Activated T-cell treated with anti-CD3 and anti-CD28 coated beads for 1 hour (primary cell): ENCODE measurements at places on chromosomes 4 and X.

- DNase-seq, result no peak
Measured at GRCh38 chr4:120761070-120761469, 161.5 kb downstream of the PRDM5 start.

DNA sequence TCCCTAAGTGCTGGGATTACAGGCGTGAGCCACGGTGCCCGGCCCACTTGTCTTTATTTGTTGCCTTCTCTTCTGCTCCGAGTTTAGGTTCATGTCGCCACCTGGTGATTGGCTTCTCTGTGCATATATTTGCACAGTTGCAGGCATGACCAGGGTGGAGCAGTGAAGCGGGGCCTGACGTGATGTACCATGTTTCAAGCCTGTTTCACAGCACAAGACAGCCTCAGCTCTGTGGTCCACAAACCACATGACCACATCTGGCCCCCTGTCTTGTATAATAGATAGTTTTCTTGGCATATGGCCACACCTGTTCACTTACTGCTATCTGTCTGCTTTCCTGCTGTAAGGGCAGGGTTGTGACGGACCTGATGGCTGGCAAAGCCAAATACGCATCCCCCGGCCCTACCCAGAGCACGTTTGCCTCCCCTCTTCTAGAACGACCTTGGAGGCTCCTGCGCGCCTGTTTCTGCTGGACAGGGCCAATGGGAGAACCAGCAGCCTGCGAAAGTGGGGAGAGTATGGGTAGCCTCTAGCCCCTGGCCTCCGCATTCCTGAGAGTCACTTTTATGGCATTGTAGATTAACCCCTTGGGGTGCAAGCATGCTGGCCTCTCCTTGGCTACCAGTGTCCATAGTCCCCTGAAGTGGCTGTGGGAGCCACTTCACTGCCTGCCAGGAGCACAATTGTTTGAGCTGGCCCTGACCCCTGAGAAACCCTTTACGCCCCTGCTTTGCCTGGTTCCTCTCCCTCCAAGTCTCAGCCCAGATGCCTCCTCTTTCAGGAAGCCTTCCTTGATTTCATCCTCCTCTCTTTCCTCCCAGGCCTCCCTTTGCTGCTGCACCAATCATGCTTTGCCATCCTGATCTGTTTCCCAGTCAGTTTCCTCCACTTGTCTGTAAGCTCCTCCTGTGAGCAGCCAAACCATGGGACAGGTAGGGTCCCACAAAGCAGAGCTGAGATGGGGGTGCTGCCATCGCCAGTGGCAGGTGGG lies 6.0 kb upstream of the SH3TC1 start:
- no peak for DNase-seq

GRCh38 chr4:111618908-111619307 lies 526.3 kb upstream of the FAM241A start:
- no peak for DNase-seq

- no peak for DNase-seq
Measured at GRCh38 chrX:134746410-134746785, 88.1 kb upstream of the PLAC1 start.

DNA sequence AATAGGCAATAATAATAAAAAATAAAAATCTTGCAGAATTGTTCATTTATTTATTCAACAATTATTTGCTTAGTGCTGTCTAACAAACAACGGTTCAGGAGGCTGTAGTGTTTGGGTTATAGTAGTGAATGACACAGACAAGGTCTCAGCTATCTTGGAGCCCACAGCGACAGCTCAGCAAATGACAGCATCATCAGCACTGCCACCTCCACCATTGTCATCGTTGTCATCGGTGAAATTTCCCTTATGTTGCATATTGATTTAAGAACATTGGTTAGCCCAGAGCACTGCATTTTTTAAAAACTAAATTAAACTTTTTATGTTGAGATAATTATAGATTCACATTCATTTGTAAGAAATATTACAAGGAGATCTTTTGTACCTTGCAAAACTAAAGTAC lies 79.9 kb downstream of the TRAPPC11 start:
- no peak for DNase-seq

DNA sequence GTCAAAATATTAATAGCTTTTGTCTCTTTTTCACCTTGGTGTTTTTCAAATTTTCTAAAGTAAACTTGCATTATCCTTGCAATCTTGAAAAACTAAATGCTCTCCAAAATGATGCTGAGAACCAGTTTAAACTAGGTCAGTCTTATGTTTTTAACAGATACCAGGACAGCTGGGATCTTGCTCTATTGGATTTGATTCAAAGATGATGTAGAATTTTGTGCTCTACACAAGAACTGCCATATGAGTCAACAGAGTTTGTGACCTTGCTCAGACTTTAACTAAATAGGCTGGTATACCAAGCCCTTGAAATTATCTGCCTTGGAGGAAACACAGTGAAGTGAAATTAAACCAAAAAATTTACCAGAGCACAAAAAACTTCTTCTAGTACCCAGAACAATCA lies 991.1 kb downstream of the STPG2 start:
- no peak for DNase-seq

DNA sequence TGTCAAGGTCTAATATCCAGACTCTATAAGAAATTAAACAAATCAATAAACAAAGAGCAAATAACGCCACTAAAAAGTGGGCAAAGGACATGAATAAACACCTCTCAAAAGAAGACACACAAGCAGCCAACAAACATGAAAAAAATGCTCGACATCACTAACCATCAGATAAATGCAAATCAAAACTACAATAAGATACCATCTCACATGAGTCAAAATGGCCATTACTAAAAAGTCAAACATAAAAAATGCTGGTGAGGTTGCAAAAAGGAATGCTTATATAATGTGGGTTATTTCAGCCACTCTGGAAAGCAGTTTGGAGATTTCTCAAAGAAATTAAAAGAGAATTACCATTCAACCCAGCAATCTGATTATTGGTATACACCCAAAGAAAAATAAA lies 481.1 kb downstream of the STPG2 start:
- no peak for DNase-seq

DNA sequence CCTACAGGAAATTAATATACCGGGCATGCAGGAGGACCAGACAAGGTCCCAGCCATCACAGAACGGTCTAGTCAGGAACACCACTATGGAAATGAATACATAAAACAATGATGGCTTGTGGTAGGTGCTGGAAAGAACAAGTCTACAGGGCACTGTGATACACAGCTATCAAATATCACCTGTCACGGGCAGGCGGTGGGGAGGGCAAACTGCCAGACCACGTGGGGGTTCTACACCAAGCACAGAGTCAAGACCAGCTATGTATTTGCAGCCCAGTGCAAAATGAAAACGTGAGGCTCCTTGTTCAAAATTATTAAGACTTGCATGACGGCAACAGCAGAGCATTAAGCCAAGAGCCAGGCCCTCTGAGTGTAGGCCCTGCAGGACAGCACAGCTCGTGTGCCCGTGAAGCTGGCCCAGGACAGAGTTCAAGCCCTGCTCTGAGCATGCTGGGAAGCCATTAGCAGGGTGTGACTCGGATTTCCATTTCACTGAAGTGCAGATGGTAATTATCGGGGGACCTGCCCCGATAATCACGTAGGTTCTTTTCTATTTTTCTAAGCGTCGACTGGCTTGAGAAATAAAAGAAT lies 83.6 kb downstream of the JAKMIP1 start:
- no peak for DNase-seq

- no peak for DNase-seq
Measured at GRCh38 chr4:73505567-73505966, 24.0 kb downstream of the AFM start.

DNA sequence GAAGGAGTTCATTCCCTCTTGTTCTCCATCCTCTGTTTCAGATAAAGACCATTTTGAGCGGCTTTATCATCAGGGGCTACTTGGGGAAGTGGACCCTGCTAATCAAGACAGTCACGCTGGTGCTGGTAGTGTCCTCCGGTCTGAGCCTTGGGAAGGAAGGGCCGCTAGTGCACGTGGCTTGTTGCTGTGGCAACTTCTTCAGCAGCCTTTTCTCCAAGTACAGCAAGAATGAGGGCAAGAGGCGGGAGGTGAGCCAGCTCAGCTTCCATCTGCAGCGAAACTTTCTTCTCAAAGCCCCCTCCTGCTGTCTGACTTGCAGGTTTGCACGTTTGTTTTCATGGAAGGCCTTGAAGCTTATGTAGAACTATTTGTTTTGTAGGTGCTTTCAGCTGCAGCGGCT lies 49.5 kb downstream of the CLCN4 start:
- DNase-seq, result no peak

DNA sequence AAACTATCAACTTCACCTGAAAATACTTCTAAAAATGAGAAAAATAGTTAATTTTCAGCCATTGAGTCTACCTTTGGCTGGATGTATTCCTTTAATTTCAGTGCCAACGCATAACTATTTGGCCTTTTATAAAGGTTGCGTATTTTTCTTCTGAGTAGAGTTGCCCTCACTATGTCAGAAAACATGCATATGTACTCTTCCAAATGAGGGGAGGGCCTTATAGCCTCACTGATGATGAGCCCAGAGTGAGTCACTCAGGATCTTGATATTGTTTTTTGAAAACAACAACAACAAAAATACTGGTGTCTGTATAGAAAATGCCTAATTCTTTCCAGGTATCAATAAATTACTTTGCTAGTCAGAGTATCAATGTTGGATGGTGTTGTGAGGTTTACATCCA lies 349.3 kb downstream of the FBXO8 start:
- no peak for DNase-seq

GRCh38 chr4:183499801-183500200 lies 5.1 kb upstream of the ING2 start:
- DNase-seq, result no peak

DNA sequence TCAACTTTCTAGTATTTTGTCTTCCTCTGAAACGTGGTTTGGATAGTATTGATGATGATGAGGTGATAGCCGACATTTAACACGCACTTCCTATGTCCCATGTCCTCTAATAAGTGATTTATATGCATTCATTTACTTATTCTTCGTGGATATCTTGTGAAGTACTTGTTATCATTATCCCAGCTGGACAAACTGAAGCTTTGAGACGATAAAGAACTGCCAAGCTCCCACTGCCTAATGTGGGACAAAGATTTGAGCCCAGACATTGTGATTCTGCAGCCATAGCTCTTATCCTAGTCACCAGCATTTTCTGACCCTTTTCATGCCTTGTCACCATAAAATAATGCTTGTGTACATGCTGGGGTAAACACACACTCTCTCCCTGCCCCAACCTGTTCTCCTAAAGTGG lies 92.5 kb downstream of the RAPGEF2 start:
- DNase-seq, result no peak

DNA sequence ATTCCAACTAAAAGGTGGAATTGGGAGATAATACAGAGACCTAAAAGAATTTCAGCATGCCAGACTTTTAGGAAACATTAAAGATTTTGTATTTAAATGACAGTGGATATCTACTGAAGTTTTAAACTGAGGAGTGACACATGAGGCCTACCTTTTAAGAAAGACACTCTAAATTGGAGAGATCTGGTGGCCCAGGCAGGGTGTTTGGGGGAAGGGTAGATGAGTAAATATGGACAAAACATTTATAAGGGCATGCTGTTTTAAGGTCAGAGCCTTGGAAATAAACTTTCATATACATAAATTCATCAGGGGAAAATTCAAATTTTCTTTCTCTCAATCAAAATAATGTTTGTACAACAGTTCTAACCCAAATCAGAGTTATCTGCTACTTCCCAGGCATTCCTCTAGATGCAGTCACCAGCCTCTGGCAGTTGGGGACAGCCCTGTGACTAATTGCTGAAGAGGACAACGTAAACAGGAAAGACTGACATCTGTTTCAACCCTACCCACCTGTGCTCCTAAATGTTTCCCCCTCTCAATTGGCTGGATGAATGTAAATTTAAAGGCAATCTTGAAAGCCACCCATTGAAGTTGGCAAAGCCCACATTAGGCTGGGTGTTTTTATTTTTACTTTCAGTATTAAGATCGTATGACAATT lies 1646.9 kb upstream of the ADGRL3 start:
- no peak for DNase-seq

GRCh38 chr4:147339100-147339499 lies 141.8 kb upstream of the EDNRA start:
- no peak for DNase-seq

GRCh38 chr4:7199771-7200441 lies 7.6 kb downstream of the SORCS2 start:
- no peak for DNase-seq

DNA sequence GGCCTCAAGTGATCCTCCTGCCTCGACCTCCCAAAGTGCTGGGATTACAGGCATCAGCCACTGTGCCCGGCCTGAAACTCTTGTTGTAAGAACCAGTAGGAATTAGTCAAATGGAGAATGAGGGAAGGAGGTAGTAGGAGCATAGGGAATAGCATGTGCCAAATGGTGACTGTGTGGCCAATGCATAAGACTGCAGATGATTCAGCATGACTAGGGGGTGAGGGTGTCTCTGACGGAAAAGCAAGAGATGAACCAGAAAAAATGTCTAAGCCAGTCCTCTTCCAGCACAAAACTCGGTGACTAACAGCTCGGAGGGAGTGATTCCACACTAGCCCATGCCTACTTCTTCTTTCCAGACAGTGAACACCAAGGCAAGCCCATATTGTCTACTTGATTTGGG lies 58.2 kb upstream of the DUSP21 start:
- no peak for DNase-seq

DNA sequence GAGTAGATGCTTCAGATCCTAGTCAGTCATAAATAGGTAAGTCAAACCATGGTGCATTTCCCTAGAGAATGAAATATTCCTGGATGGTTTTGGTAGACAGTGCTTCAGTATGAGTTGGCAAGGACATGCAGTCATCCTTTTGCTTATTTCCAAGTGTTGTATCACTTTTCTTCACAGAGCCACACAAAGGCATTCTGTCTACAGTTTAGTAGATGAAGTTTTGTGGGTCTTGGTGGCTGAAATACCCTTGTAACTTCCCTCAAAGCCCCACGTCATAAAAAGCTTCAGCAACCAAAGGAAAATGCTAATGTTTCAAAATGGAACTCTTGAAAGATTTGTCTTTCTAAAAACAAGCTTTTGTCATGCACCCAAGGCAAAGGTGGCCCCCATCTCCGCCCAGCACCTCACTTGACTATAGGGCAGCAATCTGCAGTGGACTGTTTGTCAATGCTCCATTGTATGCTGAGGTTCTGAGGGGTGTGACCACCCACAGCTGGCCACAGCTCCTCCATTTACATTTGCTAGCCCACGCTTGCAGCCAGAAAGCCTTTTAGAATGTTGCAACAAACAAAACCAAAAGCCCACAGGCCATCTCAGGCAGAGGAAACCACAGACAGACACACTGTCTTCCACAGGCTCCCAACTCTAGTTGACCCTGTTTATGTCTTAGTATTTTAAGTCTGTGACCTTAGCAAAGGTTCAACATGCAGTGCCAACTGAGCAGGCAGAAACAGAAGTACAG lies 87.1 kb upstream of the FAM9C start:
- DNase-seq, result no peak

DNA sequence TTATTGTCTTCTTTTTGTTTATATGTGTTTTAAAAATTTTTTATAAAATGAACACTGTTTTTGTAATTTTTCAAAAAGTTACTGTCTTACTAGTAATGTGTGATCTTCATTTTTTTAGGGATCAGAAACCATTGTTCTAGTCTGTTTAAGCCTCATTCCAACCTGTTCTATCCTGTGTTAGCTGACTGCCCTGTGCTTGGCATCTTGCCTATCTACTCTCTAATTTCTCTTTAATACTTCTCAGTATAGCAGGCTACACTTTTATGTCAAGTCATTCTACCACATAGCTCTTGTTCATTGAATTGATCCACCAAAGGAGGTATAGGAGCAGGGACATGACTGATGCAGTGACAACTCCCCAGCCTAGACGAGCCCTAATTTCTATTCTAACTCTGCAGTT lies 70.2 kb upstream of the PLS3 start:
- no peak for DNase-seq

GRCh38 chr4:38865445-38865844 lies 2.2 kb upstream of the FAM114A1 start:
- no peak for DNase-seq
